ENCODE measurements at places on chromosomes 16 and 17.
A peak's percentile ranks its signal among the peaks of the same experiment; 100 is the strongest.

- no peak overlapping the region for H3K27ac ChIP-seq
- no peaks in the 10 kb centered on the region for H3K27me3 ChIP-seq
- H3K36me3 ChIP-seq = peaks cover 18% of the 10 kb centered on the region
- DNase-seq = no peak
Measured at GRCh38 chr16:51133183-51133582, 17.9 kb downstream of the SALL1 start.

DNA sequence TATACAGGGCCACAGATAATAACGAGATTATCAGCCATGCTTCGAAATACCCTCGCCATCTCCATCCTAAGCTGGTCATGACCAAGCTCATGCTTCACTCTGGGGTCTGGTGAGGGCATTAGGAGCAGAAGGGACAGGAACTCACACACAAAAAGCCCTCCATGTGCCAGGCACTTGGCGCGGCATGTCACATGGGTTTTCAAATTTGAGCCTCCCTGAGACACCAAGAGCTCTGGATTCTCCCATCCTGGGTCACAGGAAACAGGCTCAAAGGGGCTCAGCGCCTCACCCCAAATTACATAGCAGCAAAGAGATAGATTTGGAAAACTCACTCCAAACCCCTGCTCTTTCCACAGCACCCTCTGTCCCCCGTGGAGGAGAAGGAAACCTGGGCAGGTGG is 239.5 kb downstream of the GSG1L start:
- H3K4me3 ChIP-seq = no peak overlapping the region
- H3K27me3 ChIP-seq = peaks cover 48% of the 10 kb centered on the region
- DNase-seq = no peak
- no peaks in the 10 kb centered on the region for H3K36me3 ChIP-seq
- H3K4me1 ChIP-seq = no peaks in the 10 kb centered on the region

GRCh38 chr16:11696266-11697012 is 28.2 kb downstream of the SNN start:
- H3K27ac ChIP-seq = no peak overlapping the region
- no peaks in the 10 kb centered on the region for H3K27me3 ChIP-seq
- H3K4me1 ChIP-seq = peaks cover 9% of the 10 kb centered on the region
- DNase-seq = no peak

DNA sequence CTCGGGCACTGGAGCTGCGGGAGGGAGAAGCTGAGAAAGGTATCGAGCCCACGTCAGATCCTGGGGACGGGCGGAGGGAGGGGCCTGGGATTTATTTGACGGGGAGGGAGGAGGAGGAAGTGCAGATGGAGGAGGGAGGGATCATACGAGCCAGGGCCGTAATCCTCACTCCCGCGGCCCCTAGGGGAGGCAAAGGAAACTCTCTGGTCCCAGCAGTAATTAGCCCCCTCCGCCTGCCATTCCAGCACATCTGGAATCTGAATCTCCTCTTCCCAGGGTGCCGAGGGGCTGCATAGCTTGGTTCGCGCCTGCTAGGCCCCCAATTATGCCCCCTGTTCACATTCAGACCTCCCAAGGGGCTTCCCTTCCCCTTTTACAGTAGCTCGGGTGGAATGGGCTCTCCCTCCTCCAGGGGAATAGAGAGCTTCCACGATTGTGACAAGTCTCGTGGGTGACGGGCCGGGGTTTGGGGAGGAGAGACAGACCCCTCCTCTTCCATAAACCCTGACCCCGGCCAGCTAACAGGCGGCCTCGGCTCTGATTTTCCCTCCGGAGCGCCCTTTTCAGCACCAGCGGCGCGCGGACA is at the start of gene SEZ6L2:
SEZ6L2 (minus strand) TSS at position 35 of the 586 bp plus-strand sequence. CDS start 531 bp downstream, outside the sequence.
- H3K4me1 ChIP-seq = peaks cover 12% of the 10 kb centered on the region
- H3K36me3 ChIP-seq = no peaks in the 10 kb centered on the region
- H3K4me3 ChIP-seq = peak within 1 kb of the TSS; percentile 92
- DNase-seq = peak; percentile 28
- peaks cover 27% of the 10 kb centered on the region for H3K27me3 ChIP-seq

GRCh38 chr16:56864960-56865359 is at the start of gene SLC12A3:
SLC12A3 (plus strand) TSS chr16:56865207; CDS start chr16:56865236, 29 bp downstream.
- H3K27ac ChIP-seq = no peak within 1 kb of the TSS
- H3K27me3 ChIP-seq = peaks cover 2% of the 10 kb centered on the region
- no peaks in the 10 kb centered on the region for H3K36me3 ChIP-seq
- H3K4me1 ChIP-seq = peaks cover 13% of the 10 kb centered on the region
- no peak for DNase-seq

DNA sequence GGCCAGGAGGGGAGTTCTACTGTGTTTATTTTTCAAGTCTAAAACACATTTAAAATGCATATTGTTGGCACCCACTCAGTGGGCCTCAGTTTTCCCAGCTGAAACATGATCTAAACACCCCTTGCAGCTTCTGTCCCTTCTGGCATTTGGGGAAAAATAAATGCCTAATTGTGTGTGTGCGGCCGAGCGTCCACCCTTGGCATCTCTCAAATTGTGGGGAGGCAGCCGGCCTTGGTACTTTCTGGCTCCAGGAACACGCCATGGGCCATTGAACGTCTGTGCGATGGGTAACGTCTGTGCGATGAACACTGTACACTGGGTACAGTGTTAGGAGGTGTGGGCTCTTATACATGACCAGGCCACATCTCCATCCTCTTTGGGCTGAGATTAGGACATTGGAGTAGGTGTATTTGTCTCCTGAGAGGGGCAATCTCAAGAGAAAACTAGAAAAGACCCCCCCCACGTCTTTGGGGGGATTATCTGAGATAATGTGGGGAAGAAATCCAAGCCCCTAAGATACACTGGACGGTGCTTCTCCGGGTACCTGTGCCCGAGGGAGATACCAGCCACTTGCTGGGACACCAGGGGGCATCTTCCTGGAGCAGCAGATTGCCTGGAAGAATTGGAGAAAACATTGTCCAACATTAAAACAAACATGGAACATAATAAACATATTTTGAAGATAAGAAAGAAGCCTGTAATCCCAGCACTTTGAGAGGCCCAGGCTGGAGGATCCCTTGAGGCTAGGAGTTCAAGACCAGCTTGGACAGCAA is 54.9 kb downstream of the RAB11FIP4 start:
- peaks cover 13% of the 10 kb centered on the region for H3K27me3 ChIP-seq
- H3K27ac ChIP-seq = no peak overlapping the region
- no peak overlapping the region for H3K4me3 ChIP-seq
- no peaks in the 10 kb centered on the region for H3K36me3 ChIP-seq
- DNase-seq = no peak

- H3K27ac ChIP-seq = no peak overlapping the region
- H3K4me1 ChIP-seq = peaks cover 5% of the 10 kb centered on the region
- H3K27me3 ChIP-seq = peaks cover 5% of the 10 kb centered on the region
- H3K4me3 ChIP-seq = no peak overlapping the region
Measured at GRCh38 chr17:7862692-7863437, 5.1 kb downstream of the CYB5D1 start.

DNA sequence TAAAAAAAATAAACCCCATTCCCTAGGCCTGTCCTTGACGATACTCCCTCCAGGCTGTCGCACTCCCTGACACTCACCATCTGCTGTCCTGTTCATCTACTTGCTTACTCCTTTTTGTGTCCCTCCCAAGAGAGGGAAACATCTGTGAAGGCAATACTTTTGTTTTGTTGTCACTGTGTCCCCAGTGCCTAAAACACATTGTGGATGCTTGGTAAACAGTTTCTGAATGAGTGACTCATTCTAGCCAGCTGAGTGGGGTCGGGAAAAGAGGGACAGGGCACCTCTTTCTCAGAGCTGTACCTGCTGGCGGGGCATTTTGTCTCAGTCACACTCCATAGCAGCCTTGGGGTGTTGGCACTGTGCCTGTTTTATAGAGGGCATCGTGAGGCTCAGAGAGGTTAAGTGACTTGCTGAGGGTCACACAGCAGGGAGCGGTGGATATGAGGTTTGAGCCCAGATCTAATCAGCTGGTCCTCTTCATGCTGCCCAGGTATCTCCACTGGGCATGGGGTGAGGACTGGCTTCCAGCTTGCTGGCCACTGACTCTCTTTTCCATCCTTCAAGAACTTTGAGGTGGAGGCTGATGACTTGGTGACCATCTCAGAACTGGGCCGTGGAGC is 15.6 kb downstream of the MAP2K3 start:
- DNase-seq = no peak
- H3K36me3 ChIP-seq = peaks cover 20% of the 10 kb centered on the region
- no peak overlapping the region for H3K4me3 ChIP-seq
- peak overlapping the region; percentile 42 for H3K27ac ChIP-seq
- H3K27me3 ChIP-seq = peaks cover 10% of the 10 kb centered on the region

GRCh38 chr16:1919327-1919998 is 1.2 kb upstream of the HS3ST6 start:
- DNase-seq = no peak
- 0 out of 2 replicates have a peak, but pooled peaks cover 5% of the 10 kb centered on the region for H3K36me3 ChIP-seq
- no peaks in the 10 kb centered on the region for H3K4me1 ChIP-seq
- peaks cover 60% of the 10 kb centered on the region for H3K27me3 ChIP-seq
- H3K27ac ChIP-seq = no peak overlapping the region
- no peak overlapping the region for H3K4me3 ChIP-seq

- no peak overlapping the region for H3K4me3 ChIP-seq
- H3K27ac ChIP-seq = no peak overlapping the region
- peaks cover 2% of the 10 kb centered on the region for H3K27me3 ChIP-seq
- DNase-seq = peak; percentile 64
Measured at GRCh38 chr16:83336603-83337002, 471.2 kb upstream of the HSBP1 start.

GRCh38 chr17:15894258-15894657 is 50.7 kb upstream of the ADORA2B start:
- no peak for DNase-seq
- no peaks in the 10 kb centered on the region for H3K36me3 ChIP-seq
- H3K27me3 ChIP-seq = peaks cover 30% of the 10 kb centered on the region
- H3K4me1 ChIP-seq = no peaks in the 10 kb centered on the region

- peaks cover 8% of the 10 kb centered on the region for H3K4me1 ChIP-seq
- no peak for DNase-seq
- H3K27ac ChIP-seq = no peak overlapping the region
- no peak overlapping the region for H3K4me3 ChIP-seq
Measured at GRCh38 chr17:21240369-21241055, 12.7 kb downstream of the NATD1 start.

DNA sequence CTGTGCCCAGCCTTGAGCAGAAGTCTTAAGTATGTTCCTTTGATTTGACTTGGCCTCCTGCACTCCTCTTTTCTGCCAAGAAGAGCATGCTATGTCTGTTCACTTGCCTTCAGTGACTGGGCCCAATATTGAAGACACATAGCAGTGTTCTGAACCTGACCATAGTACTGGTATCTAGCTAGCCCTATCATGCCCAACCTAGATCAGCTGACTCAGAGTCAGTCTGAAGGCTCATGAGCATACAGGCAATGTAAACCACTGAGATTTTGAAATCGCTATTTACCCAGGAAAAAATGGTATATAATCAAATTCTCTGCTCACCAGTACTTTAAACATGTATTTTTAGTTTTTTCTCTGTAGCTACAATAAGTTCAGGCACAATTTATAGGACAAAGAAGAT is 129.4 kb downstream of the TANC2 start:
- H3K27me3 ChIP-seq = no peaks in the 10 kb centered on the region
- peaks cover 40% of the 10 kb centered on the region for H3K36me3 ChIP-seq
- H3K4me3 ChIP-seq = peak overlapping the region; percentile 19
- peaks cover 48% of the 10 kb centered on the region for H3K4me1 ChIP-seq

DNA sequence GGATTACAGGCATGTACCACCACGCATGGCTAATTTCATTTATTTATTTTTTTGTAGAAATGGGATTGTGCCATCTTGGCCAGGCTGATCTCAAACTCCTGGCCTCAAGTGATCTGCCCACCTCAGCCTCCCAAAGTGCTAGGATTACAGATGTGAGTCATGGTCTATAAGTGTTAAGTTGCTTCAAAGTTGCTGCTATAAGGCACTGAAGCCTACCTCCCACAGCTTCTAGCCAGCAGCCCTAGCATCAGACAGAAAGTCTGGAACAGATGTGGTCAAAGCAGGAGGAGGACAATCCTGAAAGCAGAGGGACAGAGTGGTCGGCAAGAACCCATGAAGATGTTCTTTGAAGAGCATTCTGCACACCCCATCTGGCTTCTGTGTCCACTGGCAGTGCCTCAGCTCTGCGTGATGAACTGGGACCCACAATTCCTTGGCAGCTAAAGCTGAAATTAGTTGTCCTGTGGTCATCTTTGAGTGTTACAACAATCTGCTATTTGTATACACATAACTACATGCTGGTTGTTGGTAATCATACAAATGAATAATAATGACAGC is 11.2 kb downstream of the MAP3K14 start:
- DNase-seq = peak; percentile 47
- peak overlapping the region; percentile 98 for H3K27ac ChIP-seq
- H3K36me3 ChIP-seq = peaks cover 20% of the 10 kb centered on the region
- H3K4me3 ChIP-seq = peak overlapping the region; percentile 26
- peaks cover 66% of the 10 kb centered on the region for H3K4me1 ChIP-seq
- H3K27me3 ChIP-seq = no peaks in the 10 kb centered on the region

DNA sequence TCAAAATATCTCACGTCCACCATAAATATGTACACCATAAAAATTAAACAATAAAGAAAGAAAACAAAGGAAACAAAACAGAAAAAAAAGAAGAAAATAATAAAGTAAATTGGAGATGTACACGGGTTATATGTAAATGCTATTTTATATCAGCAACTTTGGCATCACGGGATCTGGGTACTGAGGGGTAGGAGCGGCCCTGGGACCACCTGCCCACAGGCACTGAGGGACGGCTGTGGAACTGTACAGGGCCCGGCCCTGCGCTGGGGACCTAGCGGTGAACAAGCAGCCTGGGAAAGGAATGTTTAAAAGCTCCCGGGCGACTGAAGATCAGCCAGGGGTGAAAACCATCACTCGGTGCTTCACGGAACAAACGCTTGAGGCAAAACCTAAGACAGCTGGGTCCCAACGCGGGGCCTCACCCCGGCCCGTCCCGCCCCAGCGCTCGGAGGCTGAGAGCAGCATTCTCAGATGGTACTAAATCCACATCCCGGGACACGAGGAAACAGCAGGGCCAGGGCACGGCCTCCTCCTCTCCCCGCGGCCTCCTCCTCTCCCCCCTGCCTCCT is 31.2 kb downstream of the NXN start:
- H3K36me3 ChIP-seq = peaks cover 26% of the 10 kb centered on the region
- H3K4me3 ChIP-seq = peak overlapping the region; percentile 32

DNA sequence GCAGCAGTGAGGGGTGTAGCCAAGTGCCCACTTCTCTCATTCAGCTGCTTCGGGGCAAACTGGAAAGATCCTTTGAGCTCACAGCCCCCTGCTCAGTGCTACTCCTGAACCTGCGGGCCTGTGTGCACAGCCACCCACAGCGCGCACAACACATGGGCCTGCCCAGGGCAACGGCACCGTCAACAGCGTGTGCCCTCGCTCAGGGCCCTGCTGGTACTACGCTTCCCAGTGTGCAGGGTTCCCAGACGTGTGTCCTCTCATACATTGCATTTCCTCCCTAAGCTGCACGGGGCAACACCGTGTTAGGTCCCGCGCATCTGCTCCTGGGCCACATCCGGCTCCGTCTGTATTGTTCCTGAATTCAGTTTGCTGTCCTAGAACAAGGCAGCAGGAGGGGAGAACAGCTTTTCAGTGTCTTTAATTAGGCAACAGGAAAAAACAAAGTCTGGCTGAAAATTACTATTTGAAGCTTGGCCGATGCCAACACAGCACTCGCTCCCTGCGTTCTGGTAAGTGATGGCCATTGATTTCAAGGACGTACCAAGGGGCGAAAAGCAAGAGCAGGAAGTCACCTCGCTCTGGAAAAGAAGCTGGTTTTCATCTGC is 15.2 kb downstream of the MRM3 start:
- H3K27me3 ChIP-seq = peaks cover 29% of the 10 kb centered on the region
- H3K36me3 ChIP-seq = peaks cover 30% of the 10 kb centered on the region
- DNase-seq = no peak
- H3K4me3 ChIP-seq = no peak overlapping the region

- DNase-seq = peak; percentile 9
- no peak overlapping the region for H3K4me3 ChIP-seq
- H3K36me3 ChIP-seq = peaks cover 18% of the 10 kb centered on the region
- H3K4me1 ChIP-seq = peaks cover 27% of the 10 kb centered on the region
- no peak overlapping the region for H3K27ac ChIP-seq
- no peaks in the 10 kb centered on the region for H3K27me3 ChIP-seq
Measured at GRCh38 chr17:27319541-27320221, 25.8 kb downstream of the WSB1 start.
